ENCODE measurements at places on chromosomes 3 and 15.

DNA sequence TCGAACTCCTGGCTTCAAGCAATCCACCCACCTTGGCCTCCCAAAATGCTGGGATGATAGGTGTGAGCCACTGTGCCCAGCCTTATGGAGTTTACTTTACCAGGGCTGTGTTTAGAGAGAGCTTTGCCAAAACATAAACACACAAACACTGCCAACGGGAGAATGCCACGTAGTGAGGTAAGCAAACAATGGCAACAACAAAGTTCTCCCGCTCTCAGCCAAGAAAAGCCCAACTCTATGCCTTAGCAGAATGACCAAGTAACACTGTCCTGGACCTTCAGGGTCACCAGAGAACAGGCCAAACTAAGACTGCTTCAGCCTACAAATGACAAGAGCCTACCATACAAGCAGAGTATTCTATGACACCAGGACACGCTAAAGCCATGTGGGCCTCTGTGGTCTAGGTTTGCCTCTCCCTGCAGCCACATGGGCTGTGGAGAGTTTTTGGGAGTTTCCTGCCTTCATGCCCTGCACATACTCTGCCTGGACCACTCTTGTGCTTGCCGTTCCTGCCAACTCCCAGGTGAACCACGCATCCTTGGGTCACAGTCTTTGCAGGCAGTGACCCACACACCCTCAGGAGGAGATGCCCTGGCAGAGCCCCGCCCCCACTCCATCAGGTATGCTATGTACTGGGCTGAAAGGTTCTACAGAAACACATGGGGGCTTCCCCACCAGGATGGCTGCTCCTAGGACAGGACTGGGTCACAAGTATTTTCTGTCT lies 21.6 kb upstream of the CNBP start:
- no peak for DNase-seq

- no peak for DNase-seq
Observed at GRCh38 chr3:35638251-35638979, 910 bp upstream of the ARPP21 start.

GRCh38 chr15:59950603-59951388 lies 53.3 kb upstream of the FOXB1 start:
- DNase-seq, result no peak

GRCh38 chr3:192068464-192069254 lies 607.7 kb downstream of the PYDC2 start:
- no peak for DNase-seq

- no peak for DNase-seq
Observed at GRCh38 chr3:73351423-73352071, 273.2 kb downstream of the PDZRN3 start.

DNA sequence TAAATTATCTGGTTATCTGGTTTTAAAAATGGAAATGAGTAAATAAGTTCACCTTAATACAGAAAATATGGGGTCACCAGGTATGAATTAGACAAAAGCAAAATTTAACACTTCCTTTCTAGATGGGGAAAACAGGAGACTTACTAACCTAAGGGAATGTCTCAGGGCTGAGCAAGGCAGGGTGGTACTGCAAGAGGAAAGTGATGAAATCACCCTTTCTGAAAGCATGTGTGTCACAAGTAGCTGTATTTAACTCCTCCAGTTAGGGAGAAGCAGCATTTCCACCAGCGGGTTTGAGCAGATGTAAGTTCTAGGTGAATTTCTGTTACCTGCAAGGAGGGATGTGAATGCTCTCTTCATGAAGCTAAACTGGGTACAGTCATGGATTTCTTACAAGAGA lies 629.1 kb downstream of the MECOM start:
- no peak for DNase-seq

GRCh38 chr15:44029003-44029402 lies 166.1 kb downstream of the FRMD5 start:
- no peak for DNase-seq

GRCh38 chr3:181879926-181880325 lies 168.2 kb downstream of the SOX2 start:
- no peak for DNase-seq

GRCh38 chr3:106965307-106965706 lies 411.9 kb upstream of the CCDC54 start:
- no peak for DNase-seq

GRCh38 chr15:89912674-89913396 lies at the start of gene ARPIN:
Gene ARPIN, minus strand, starts transcription at chr15:89912952. Its CDS starts 117 bp downstream, at chr15:89912835.
- no peak for DNase-seq

DNA sequence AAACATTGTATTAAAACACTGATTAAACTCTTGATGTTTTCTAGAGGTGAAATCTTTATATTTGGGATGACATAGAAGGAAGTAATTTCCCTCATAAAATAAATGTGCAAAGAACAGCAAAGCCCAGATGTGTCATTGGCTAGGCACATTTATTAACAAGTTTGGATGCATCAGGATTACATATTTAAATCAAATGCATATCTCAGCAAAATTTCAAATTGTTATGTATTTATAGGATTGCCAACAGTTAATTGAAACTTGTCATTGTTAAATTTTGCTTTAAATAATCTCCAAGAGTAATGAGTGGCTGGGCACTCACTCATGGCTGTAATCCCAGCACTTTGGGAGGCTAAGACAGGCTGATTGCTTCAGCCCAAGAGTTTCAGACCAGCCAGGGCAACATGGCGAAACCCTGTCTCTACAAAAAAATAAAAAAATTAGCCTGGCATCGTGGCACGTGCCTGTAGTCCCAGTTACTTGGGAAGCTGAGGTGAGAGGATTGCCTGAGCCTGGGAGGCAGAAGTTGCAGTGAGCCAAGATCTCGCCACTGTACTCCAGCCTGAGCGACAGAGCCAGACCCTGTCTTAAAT lies 28.2 kb downstream of the ARIH1 start:
- no peak for DNase-seq

DNA sequence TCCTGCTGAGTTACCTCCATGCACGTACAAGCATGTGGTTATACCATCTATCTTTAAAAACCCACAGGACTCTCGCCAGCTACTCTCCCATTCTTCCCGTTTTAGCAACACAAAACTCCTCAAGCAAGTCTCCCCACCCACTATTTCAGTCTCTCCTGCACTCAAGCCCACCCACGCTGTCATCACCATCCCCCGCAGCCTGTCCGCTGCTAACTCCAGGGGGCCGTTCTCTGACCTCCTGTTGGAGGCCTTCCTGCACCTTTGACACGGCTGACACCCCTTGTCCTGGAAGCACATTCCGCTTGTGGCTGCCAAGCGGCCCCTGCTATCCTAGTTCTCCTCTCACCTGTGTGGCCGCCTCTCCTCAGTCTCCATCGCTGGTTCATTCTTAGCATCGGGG lies 7.5 kb upstream of the PCSK6 start:
- no peak for DNase-seq

- no peak for DNase-seq
Observed at GRCh38 chr15:33375236-33375635, 64.5 kb downstream of the RYR3 start.

- DNase-seq, result no peak
Observed at GRCh38 chr3:47404955-47405790, 24.4 kb downstream of the PTPN23 start.

DNA sequence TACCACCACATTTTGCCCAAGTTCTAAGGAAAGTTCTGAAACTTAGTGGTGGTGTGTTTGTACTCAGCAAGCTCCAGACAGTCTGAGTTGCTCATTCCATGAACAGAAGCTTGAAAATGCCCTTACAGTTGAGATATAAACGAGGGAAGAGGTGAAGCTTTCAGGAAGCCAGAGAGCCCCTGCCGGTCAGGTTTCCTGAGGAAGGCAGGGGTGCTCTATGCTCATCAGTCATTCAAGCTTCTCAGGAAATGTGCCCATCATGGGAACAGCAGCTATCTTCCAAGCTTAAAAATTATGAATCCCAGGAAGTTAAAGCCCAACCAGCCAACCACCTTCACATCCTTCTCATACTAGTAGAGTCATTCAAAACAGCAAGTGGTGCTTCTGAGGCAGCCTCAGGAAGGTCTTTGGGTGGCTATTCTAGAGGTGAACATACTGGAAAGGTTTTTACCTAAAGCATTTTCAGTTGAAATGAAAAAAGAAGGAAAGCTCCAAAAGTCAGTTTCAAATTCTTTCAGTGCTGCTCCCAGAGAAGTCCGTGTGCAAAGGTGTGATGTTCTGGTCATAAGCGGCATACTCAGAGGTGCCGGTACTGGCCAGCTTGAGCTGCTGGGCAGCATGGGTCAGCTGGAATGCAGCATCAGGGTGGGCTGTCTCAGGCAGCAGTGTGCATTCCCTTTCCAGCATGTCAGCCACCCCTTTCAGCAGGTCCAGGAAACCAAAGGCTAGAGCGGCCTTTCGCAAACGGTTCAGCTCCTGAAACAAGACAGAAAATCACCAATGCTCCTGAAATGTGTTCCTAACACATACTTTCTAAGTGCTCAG lies 31.8 kb downstream of the INTS14 start:
- DNase-seq, result no peak

- DNase-seq, result no peak
Observed at GRCh38 chr3:133532951-133533350, 40.5 kb upstream of the CDV3 start.

GRCh38 chr3:194574639-194575483 lies 58.4 kb downstream of the TMEM44 start:
- DNase-seq, result no peak

DNA sequence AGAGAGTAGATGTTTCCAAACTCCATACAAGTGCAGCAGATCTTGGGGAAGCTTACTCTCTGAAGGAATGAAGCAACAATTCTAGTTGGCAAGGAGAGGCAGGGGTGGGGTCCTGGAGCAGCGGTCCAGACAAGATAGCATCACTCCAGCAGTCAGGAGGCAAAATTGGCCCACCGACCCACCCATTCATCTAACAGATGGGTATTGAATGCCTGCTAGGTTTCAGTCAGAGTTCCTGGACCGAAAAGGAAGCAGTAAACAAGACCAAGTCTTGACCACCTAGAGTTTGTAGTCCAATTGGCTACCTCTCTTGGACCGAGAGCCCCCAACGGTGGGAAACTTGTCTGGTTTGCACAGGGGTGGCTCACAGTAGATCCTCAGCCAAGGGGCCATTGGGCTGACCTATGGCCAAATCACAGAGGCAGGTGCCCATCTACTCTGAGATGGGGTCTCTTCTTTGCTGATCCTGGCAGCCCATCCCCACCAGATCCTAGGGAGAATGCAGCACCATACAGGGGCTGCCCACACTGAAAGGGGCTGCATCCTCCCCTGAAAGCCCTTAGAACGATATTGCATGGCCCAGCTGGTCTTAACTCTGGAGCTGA lies 74.3 kb downstream of the CORO2B start:
- DNase-seq, result no peak

- DNase-seq, result no peak
Observed at GRCh38 chr3:57130571-57131209, 34.5 kb downstream of the IL17RD start.

DNA sequence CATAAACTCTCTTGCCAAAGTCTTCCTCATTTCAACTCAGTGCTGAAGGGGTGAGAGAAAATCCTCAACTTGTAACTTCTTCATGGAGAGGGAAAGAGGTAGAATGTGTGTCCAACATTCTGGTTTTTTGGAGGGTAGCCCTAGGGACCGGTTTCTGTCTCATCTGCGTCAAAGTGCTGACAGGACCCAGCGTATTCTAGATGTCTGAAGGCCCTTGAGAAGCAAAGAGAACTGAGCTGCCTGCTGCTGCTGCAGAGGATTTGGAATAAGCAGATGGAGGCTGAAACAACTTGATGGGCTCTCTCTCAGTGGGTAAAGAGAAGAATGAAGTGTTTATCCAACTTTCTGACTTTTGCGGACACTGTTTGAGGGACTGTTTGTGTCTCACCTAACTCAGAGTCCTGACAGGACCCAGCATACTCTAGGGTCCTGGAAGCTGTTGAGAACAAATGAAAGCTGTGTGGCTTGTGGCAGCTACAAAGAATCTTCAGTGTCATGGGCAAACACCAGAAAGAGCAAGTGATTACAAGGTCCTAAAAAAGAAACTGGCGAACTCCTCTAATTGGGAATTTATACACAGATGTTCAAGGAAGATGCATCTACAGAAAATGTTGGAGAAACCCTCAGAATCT lies 174.4 kb downstream of the SI start:
- no peak for DNase-seq

- no peak for DNase-seq
Observed at GRCh38 chr3:111741181-111741580, 117.9 kb upstream of the PHLDB2 start.

- no peak for DNase-seq
Observed at GRCh38 chr15:27459836-27460235, 488.9 kb downstream of the GABRG3 start.

GRCh38 chr15:78810362-78811123 lies 721 bp downstream of the ADAMTS7 start:
- DNase-seq, result peak; percentile 17

- no peak for DNase-seq
Observed at GRCh38 chr3:4824926-4825325, 154.3 kb upstream of the BHLHE40 start.

- no peak for DNase-seq
Observed at GRCh38 chr15:56985856-56986255, 67.4 kb downstream of the TCF12 start.

GRCh38 chr15:91182101-91182500 lies 82.0 kb downstream of the SV2B start:
- no peak for DNase-seq

DNA sequence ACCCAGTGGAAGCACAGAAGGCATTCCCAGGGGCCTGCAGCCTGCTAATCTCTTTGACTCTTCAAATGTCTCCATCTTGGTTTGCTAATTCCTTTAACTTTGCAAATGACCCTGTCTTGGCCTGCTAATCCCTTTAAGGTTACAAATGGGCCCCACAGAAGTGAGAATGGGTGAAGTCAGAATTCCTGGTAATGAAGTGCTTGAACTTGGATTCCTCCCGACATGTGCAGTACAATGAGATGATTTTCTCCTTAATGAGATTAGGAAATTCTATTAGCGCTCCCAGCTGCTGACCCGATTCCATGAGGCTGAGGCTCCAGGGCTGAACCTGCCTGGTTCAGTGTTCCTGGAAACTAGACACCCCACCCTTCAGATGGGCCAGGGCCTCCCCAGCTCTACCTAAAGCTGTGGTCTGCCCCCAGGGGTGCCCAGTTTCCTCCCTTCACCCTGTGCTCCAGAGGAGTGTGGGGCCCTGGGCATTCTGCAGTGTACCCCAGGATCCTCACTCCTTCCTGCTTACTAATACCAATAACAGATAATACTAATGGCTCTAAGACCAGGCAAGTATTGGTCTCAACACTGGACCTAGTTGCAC lies 47.4 kb downstream of the SCN5A start:
- no peak for DNase-seq

DNA sequence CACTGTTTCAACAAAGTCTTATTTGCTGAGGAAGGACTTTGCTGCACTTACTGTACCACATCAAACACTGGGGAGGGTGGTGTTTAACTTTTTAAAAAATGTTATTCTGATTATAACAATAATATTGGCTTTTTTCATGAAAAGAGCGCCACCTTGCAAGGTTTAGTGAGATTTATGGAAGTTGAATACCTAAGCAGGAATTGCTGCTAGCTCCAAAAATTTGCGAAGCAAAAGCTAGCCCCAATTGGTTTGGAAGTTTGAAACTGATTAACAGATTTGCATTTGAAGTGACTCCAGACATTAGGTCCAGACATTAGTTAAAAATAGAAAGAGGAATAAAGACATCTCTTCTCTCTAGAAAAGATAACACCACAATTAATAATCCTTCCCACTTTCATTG lies 6.7 kb downstream of the ZIC1 start:
- DNase-seq, result no peak
